Stimulated activated CD4-positive, alpha-beta T cell treated with anti-CD3 and anti-CD28 coated beads, Interleukin-1b, Interleukin-23, amount 100 ng/mL, for 24 hours (primary cell): ENCODE measurements at places on chromosomes 1 and 21.

DNA sequence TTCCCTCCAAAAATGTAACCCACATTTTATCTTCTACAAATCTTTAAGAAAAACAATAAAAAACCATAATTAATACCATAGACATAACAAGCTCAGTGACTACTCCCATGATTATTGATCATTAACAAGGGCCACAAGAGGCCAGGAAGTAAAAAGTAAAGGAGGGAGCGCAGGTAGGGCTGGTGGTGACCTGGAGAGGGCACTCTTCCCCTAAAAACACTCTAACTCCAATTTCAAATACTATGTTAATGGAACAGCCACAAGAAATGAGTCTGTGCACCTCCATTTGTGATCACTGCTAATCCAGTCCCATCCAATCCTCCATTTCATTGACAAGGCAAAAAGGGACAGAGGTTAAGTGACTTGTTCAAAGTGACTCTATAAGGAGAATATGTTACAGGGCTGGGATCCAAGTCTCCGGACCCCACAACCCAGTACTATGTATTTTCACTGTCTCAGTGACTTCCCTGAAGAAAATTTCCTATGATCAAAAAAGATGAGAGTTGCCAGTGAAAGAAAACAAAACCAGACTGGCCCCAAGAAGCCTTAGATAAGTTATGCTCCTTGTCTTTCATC is 41.2 kb upstream of the CFAP298 start:
- DNase-seq: no peak

- no peak for DNase-seq
Observed at GRCh38 chr1:14603645-14604044, 5.2 kb downstream of the KAZN start.

DNA sequence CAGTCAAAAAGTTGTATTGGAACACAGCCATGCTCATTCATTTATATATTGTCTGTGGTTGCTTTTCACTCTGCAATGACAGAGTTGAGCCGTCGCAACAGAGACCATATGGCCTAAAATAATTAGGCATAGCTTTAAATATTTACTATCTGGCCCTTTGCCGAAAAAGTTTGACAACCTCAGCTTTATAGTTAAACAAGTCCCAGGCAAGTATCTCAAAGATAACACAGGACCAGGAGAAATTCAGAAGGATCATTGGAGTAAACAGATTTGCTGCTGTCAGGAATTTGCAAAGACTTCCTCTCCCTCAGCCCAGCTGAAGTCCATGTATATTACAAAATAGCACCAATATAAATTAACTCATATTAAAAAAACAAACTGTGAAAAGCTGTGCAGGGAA is 34.4 kb downstream of the NID1 start:
- DNase-seq: no peak

- DNase-seq: no peak
Observed at GRCh38 chr1:201444792-201445191, 23.3 kb upstream of the TNNI1 start.

GRCh38 chr1:7732331-7732730 is 38.8 kb upstream of the VAMP3 start:
- DNase-seq: no peak

- DNase-seq: no peak
Observed at GRCh38 chr1:14222086-14222485, 376.4 kb upstream of the KAZN start.

DNA sequence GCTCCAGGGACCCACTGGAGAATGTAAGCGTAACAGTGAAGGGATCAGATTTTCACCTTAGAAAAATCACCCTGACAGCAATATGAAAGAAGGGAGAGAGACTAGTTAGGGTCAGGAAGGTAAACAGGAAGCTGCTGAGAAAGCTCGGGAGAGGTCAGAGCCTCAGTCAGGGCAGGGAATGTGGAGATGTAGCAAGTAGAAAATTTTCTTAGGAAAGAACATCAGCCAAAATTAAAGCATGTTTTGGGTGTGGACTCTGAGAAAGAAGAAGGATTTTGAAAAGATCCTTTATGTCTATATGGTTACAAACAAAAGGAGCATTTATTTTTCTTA is 16.7 kb upstream of the ERICH3 start:
- DNase-seq: no peak

DNA sequence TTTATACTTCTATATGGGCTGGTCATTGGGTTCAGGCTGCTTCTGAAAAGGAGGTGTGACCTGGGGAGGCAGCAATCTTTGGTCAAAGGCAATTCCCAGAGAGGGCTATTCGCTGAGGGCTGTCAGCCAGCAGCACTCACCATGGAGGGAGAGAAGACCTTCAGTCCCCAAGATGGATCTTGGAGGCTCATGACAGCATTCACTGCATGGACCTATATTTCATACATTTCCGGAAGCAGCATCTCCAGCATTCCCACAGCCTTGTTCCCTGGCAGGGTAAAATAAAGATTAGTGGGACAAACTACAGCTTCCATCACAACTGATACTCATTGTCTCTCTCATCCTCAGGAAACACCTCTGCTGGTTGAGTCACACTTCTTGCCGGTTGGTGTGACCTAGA is 146.6 kb downstream of the CNIH3 start:
- DNase-seq: no peak

DNA sequence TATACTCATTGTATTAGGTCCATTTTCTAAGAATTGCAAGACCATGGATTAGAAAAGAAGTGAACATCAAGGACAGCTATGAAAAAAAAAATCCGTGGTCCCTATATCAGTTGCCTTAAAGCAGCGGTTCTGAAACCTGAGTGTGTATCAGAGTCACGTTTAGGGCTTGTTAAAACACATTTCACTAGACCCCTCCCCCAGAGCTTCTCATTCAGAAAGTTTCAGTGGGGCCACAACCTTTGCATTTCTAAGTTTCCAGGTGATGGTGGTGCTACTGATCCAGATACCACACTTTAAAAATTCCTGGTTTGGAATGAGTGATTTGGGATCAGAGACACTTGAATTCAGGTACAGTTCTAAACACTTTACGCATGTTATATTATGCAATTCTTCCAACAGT is 96.1 kb upstream of the PRMT6 start:
- DNase-seq: no peak

- no peak for DNase-seq
Observed at GRCh38 chr21:37896788-37897187, 19.5 kb downstream of the KCNJ6 start.

- no peak for DNase-seq
Observed at GRCh38 chr1:181583598-181583997, 100.3 kb downstream of the CACNA1E start.

DNA sequence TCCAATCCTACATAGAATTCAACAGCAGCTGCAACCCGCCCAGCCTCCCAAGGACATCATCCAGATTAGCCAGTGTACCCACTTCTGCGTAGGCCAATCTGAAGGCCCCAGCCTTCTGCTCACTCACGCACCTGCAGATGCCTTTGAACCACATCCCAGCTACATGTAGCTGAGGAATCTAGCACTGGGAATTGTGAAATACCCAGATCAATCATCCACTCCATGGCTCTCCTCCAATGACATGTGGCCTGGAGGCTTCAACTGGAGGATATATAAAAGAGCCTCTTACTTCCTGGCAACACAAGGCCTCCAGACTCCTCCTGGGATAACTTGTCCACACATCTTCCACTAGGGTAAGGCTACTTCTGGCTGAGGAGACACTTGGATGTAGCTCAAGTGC is at the start of gene LCE6A:
Gene LCE6A, plus strand, starts transcription at position 301 of the 400 bp plus-strand sequence. CDS start 665 bp downstream, outside the sequence.
- DNase-seq: no peak

GRCh38 chr1:167435484-167435883 is 82.8 kb downstream of the CD247 start:
- DNase-seq: no peak

GRCh38 chr1:3695326-3696217 is 43.3 kb downstream of the TP73 start:
- DNase-seq: peak; percentile 20

GRCh38 chr1:231629132-231629531 is 2.5 kb downstream of the DISC1 start:
- DNase-seq: no peak

- DNase-seq: no peak
Observed at GRCh38 chr1:40382601-40383000, 9.1 kb downstream of the SMAP2 start.

DNA sequence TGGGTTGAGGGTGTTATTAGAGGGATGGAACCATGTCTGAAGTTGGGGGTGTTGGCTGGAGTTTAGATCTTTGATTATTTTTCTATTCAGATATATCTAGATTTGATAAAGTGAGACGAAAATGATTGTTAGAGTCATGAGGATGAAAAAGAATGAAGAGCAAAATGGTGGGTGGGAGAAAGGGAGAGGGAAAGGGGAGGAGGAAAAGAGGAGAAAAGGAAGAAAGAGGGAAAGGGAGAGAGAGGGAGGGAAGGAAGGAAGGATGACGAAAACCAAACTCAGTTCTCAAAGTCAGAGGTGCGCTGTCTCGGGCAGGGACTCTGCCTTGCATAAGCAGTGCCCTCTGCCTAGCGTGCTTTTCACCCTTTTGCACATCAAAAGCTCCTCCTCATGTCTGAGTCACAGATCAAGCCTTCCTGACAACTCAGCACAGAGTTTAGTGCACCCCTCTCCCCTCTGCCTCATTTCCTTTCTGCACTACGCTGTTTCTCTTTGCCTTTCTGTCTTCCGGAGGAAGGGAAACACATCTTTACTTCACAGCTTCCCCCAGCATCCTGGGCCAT is 225.8 kb upstream of the PROX1 start:
- peak; percentile 21 for DNase-seq

- no peak for DNase-seq
Observed at GRCh38 chr1:179169616-179170467, 59.6 kb downstream of the ABL2 start.

DNA sequence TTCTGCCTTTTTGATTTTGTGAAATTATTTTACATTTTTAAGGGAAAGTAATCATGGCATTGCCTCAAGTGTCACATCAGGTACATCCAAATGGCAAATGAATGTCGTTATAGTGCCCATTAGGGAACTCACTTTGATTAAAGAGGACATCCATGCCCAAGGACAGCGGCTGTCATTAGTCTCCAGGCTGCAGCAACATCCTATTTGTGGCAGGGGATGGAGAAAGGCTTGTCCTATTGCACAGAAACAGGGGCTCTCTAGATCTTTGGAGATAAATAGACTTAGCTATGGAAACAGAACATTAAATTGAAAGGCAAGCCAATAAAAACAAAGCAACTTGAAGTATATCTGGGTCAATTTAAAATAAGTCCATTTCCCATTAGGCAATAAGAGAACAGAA is 439.3 kb downstream of the NEGR1 start:
- no peak for DNase-seq

DNA sequence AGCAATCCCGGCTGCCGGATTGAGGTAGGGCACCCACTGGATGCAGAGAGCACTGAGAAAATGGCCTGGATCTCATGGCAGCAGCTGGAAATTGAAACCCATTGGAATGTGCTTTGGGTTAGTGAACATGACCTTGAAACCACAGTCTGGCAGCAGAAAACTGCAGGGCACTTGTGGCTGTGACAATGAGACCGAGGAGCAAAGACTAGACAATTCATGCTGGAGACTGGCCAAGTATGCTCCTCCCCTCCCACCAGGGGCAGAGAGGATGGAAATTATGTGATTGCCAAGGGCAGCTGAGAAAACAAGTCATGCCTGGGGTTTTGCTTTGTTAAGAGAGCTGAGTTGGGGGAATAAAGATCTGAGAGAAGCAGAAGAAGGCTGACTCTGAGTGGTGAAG is 60.7 kb downstream of the ZNF697 start:
- DNase-seq: no peak

GRCh38 chr1:115476616-115477015 is 138.6 kb upstream of the NGF start:
- DNase-seq: no peak
